ENCODE measurements at places on chromosomes 4 and X.

- DNase-seq = no peak
Measured at GRCh38 chrX:108091878-108092291, 307 bp downstream of the ATG4A start.

- no peak for DNase-seq
Measured at GRCh38 chrX:9555354-9555753, 90.5 kb downstream of the TBL1X start.

- no peak for DNase-seq
Measured at GRCh38 chr4:112183252-112183651, 38.0 kb downstream of the FAM241A start.

GRCh38 chr4:12612876-12613275 lies 871.3 kb downstream of the RAB28 start:
- DNase-seq = no peak

DNA sequence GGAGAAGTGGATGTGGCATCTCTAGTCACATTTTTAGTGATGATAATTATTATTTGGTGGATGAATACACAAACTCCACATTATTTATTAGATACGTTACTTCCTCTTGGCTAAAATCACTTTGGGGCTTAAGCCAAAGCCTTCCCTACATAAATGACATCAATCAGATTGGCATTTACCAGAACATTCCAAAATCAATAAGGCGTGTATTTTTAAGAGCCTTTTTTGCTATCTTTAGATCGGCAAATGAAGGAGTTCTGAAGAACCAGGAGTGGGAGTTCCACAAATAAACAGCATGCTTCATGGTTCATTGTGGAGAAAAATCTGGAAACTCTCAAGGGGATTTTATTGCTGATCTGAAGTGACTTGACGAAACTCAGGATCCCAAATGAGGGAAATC lies 89.7 kb downstream of the AMELX start:
- DNase-seq = no peak

GRCh38 chr4:155745984-155746383 lies 12.8 kb upstream of the GUCY1B1 start:
- DNase-seq = no peak

- peak; percentile 38 for DNase-seq
Measured at GRCh38 chr4:156971676-156972378, at the start of gene PDGFC. TSS of gene PDGFC (minus strand) at chr4:156971799. CDS start at chr4:156970903, 896 bp downstream.

GRCh38 chr4:145847764-145848163 lies 90.9 kb downstream of the ZNF827 start:
- DNase-seq = no peak

DNA sequence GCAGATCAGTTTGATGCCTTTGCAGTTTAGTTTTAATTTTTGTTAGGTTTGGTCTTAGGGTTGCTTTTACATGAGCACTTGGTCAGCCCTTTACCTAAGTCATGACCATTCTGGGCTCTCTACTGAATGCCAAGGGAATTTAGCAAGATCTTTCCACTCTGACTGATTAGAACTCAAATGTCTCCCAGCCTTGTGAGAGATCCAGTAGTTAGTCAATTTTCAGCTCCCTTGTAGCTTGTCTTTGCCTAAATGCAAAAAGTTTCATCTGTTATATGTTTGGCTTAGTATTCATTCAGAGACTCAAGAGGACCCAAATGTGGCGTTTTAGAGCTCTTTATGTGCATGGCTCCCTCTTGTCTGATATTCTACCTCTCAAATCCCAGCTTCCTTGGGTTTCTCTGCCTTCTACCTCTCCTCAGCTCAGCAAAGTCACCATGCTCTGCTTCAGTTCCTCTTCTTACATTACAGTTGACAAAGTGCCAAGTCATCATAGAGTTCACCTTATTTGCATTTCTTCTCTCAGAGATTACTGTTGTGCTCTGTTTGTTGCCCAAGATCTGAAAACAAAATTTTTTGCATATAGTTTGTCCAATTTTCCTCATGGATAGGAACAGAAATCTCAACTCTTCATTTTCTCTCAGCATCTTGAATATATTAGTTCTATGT lies 17.5 kb upstream of the JAKMIP1 start:
- no peak for DNase-seq

DNA sequence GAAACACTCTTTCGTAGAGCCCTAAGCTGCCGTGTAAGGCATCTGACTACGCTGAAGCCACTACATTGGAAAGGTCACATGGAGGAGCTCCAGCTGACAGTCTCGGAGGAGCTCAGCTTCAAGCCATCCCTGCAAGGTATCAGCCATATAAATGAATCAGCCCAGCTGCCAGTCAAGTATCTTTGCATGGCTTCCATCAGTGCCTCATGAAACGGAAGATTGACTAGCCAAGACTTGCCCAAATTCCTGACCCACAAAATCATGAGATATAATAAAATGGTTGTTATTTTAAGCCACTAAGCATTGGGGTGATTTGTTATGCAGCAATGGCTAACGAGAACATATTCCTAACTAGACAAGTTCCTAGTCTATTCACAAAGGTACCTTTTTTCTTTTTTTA lies 104.1 kb upstream of the SCOC start:
- DNase-seq = no peak

DNA sequence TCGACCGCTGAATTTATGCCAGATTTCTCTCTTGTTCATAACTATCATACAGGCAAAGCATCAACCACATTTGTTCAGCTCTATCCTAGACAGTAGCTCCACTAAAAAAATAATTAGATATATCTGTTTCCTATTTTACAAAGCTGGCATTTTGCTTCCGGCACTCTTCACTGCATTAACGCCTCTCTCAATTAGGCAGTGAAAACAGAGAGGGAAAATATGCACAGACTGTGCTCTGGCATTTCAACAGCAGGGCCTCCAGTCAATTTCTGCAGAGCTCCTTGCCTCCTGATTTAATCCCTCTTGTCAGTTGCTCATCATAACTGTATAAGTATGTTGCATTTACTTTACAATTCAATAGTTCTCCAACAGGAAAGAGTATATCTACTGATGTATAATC lies 666.9 kb upstream of the INTU start:
- DNase-seq = no peak

- no peak for DNase-seq
Measured at GRCh38 chr4:15654593-15655222, 449 bp downstream of the FBXL5 start.

DNA sequence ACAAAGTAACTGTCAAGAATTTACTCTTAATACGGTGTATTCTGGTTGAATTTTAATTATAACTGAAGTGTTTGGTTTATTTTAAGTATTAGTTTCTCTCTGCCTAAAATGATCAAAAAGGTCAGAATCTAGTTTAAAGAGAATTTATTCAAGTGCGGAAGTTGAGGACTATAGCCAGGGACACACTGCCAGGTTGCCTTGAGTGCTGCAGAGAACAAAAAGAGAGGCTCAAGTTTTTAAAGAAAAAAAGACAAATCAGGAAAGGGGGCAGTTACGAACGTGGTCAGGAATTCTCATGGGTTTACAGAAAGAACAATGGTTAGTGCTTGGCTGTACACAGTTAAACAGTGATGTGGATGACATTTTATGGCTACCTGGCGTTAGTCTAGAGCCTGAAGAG lies 81.3 kb downstream of the SNX25 start:
- DNase-seq = no peak
